CD4-positive, alpha-beta T cell treated with Interleukin-1 beta for 1 hour (primary cell): ENCODE measurements at places on chromosomes 1 and 21.

GRCh38 chr1:23422241-23422877 is 2.2 kb downstream of the TCEA3 start:
- peak; percentile 41 for DNase-seq

- peak; percentile 36 for DNase-seq
Observed at GRCh38 chr1:9275567-9276034, 17.1 kb upstream of the SPSB1 start.

DNA sequence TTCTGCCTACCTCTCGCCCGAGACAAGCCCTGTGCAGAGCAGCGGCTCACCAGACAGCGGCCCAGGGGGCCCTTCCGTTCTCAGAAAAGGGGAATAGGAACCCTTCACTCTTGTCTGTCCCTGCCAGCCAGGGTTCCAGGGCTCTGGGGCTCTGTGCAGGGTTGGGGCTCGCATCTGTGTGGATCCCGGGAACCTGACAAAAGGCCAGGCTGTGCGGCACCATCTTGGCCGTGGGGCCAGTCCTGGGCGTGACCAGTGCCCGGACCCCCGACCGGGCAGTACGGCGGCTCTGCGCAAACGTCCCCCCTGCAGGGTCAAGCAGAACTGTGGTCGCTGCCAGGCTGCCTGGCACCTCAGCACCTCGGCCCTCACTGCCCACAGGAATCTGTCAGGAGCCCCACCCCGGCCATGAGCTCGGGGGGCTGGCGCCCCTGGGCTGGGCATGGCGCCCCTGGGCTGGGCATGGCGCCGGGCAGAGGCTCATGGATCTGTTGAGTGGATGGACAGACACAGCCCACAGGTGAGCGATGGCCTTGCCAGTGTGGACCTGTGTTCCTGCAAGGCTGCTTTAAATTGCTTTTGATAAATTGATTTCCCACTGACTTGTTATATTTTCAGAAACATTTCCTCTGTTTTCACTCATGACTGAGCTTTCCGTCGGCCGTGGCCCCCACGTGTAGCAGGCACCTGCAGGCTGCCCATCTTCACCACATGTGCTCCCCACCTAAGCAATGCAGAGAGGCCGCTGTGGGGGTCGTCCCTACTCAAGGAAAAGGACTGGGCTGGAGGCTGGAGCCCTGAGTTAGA is 59.0 kb downstream of the SLX9 start:
- DNase-seq, result no peak

GRCh38 chr1:223332997-223333396 is 31.0 kb downstream of the SUSD4 start:
- DNase-seq, result no peak

GRCh38 chr1:55007625-55008024 is 8.9 kb downstream of the BSND start:
- no peak for DNase-seq

DNA sequence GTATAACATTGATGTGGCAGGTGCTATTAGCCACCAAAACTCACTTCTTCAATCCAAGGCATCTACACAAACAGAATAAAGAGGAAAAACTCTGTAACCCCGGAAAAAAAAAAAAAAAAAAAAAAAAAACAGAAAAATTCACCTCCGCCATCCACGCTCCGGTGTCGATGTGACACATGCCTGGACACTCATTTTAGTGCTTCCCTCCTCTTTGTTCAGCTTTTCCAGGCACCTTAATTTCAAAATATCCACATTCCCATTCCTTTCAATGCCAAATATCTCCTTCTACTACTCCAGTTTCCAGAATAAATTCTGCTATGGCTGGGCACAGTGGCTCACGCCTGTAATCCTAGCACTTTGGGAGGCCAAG is 5.8 kb upstream of the RERE start:
- DNase-seq, result no peak

- no peak for DNase-seq
Observed at GRCh38 chr21:24899138-24899537, 708.1 kb downstream of the MRPL39 start.

GRCh38 chr1:178371235-178371634 is 125.5 kb downstream of the CLEC20A start:
- no peak for DNase-seq

- DNase-seq, result no peak
Observed at GRCh38 chr1:63903947-63904610, 130.3 kb downstream of the ROR1 start.

- DNase-seq, result no peak
Observed at GRCh38 chr1:57492586-57493226, 68.8 kb upstream of the DAB1 start.

GRCh38 chr1:36366091-36366661 is 19.5 kb downstream of the STK40 start:
- peak; percentile 73 for DNase-seq

GRCh38 chr21:42093991-42094421 is 22.9 kb downstream of the UMODL1 start:
- DNase-seq, result no peak
